Activated T-cell treated with anti-CD3 and anti-CD28 coated beads for 48 hours (primary cell): ENCODE measurements at places on chromosomes 1 and 21.

DNA sequence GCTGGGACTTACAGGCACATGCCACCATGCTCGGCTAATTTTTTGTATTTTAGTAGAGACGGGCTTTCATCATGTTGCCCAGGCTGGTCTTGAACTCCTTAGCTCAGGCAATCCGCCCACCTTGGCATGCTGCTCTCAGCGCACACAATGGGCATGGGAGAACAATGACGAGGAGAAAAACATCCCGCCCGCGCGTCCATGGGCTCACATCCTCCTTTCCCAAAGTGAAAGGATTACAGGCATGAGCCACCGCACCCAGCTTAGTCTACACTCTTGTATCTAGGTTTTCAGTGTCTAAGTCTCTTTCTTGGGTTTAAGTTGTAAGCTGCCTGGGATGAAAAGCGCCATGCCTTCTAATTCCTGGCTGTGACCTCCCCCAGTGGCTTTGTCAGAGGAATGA is 37.9 kb downstream of the CDK18 start:
- DNase-seq, result no peak

- DNase-seq, result no peak
These were observed 46.5 kb upstream of the RNF11 start for GRCh38 chr1:51189421-51190073.

GRCh38 chr1:219126377-219126776 is 47.3 kb upstream of the LYPLAL1 start:
- DNase-seq, result no peak

GRCh38 chr1:205326812-205327466 is 5.4 kb upstream of the NUAK2 start:
- DNase-seq, result no peak

- peak; percentile 5 for DNase-seq
These were observed 21.4 kb downstream of the SEC16B start for GRCh38 chr1:177948336-177948972.

- DNase-seq, result no peak
These were observed 431.5 kb downstream of the LMO4 start for GRCh38 chr1:87760155-87760554.

DNA sequence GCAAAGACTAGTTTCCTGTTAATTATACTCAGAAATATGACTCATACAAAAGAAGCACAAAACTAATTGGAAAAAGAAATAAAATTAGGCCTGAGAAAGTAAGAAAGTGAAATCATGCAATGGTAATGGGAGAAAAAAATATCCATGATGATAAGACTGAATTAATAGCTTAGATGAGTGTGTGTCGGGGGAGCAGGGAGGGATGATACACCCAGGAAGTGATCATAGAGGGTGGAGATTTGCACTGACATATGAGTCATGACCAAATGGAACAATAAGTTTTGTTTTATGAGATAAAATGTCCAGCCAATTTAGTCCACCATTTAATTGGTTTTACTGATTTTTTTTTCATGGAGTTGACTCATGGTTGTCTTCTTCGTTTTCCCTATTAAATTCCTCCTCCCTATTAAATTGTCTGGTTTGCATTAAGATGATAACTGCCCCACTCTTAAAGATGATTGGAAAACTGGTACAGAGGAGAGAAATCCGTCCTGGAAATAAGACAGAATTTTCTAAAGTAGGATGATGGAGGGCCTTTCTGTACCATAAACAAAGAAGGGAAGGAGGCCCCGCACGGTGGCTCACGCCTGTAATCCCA is 111.7 kb upstream of the KCNJ6 start:
- DNase-seq, result no peak

DNA sequence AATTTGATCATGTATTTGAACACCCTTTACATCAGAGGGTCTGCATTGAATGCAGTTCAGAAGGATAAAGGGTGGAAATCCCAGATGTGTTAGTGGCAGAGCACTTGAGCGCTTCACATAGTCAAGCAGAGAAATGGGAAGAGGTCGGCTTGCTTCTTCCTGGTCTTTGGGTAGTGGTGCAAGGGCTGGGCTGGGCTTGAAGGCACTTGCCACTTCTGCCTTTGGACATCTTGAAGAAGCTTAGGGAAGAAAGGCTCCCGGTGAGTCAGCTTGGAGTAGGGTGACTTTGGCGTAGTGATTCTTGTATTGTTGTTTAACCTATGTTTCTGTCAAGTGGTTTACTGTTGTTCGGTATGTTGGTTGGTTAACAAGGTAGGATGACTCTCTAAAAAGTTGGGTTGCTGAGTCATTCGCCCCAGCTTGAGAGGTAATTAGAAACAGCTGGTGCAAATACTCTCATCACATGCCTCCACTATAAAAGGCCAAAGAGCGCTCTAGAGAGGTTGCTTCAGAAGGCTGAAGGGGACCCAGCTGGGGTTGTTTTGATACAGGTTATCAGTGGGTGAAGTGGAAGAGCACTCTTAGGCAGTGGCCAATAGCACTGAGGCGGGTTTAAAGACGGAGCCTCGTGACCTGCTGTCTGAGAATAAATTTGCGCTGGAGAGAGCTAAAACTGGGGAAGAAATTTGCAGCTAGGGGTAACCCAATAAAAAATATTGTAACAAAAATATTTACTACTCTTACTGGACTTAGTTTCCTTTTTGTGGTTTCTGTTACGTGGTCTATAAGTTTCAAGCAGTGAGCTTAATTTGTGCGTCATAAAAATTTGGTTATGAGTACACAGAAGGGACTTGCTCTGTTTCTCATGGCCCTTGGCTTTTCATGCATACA is 1.4 kb downstream of the BACH1 start:
- DNase-seq, result no peak

DNA sequence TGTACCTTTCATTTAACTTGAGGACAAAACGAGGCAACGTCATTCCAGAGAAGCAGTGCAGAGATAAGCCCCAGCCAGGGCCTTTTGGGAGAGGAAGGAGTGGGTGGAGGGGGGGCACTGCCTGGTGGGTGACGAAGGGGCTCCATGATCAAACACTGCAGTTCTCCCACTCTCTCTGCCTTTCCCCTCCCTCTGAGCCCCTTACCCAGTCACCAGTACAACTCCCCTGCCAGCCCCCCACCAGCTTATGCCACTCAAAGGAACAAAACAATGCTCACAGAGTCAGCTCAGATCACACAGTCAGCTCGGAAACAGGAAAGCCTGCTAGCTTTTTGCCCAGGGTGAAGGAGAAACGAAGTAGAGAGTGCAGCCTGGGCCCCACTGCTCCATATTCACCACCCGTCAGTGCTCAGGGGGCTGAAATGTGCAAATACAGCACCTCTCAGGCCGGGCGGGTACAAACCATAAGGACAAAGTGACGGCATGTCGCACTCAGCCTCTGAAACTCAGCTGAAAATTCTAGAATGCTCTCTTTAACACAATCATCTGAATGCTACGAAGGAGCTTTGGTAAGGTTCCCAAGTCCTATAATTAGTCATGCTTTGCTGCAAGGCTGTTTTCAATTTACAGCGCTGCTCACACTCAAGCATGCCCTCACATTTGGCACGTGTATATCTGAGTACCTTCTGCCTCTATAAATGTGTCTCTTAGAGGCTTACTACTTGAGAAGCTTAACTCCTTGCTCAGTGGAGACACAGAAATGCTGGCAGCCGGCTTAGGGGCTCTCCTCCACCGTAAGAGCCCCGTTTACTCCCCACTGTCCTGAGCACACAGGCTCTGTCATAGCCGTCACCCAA is 65.8 kb upstream of the RAB4A start:
- DNase-seq, result no peak

DNA sequence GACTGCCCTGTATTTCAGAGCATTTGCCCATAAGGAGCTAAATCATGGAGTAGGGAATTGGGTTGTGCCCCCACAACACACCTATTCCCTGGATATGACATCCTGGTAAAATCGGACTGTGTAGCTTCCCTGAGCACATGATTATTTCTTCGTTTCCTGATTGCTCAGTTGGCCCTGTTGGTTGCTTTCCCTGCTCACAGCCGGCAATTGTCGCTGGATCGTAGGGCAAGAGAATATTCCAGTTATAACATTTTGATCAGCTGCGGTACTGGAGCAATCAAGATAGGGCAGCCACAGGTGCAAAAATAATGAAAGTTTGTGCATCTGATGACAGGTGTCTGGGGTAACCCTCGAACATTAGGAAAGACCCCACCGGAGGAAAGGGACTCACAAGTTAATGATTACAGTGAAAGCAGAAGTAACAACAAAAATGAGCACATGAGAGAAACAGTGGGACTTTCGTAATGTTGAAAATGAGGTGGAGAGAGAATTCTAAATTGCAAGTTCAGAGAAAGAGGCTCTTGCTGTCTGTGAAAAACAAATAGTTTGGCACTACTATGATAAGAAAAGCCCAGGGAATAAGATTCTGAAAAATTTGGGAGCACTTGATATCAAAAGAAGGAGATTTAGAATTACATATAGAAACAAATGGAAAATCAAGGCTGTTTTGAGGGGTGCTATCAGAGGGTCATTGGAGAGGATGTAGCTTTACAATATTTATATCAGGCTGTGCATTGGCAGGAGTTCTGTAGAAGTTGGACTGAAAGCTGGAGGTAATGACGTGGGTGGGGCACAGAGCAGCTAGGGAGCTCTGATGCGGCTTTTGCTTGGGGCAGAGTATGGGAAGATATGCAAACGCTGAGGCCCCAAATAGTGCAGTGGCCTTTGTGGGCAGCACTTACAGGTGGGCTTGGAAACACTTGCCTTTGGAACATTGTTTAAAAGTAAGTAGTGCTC is at the start of gene MAB21L3:
Gene MAB21L3 (plus strand): TSS at position 833 of the 957 bp plus-strand sequence. CDS start 1,217 bp downstream, outside the sequence.
- DNase-seq, result no peak

GRCh38 chr1:239898062-239898730 is 193.5 kb upstream of the FMN2 start:
- peak; percentile 49 for DNase-seq

- no peak for DNase-seq
These were observed 31.9 kb upstream of the DENND1B start for GRCh38 chr1:197807216-197807615.
